ENCODE measurements at places on chromosomes 12 and 14. TPM values are rescaled to one million over a fixed set of nuclear protein-coding genes. Genes with fewer than 3 reads are reported as not detected.

The PRKAB1 gene
- total RNA-seq = 13.6 TPM

The CISTR gene
- not detected for total RNA-seq

The PTPRQ gene
- total RNA-seq = not detected

The SLC8A3 gene
- total RNA-seq = 0.48 TPM

The CCDC38 gene
- not detected for total RNA-seq

The VPS37B gene
- 25.6 TPM for total RNA-seq

The ZNF385A gene
- total RNA-seq = 23.4 TPM

The LRRIQ1 gene
- total RNA-seq = 0.24 TPM

The TMTC1 gene
- 16.6 TPM for total RNA-seq

The LIN7A gene
- not detected for total RNA-seq

The RNASE3 gene
- total RNA-seq = not detected

The KRT85 gene
- total RNA-seq = not detected

The NFATC4 gene
- 10.6 TPM for total RNA-seq

The CEP170B gene
- 36.0 TPM for total RNA-seq

The DCN gene
- total RNA-seq = 1.1 TPM

The HOXC6 gene
- total RNA-seq = 0.48 TPM

The ACSS3 gene
- total RNA-seq = 2.9 TPM

The FLRT2 gene
- 3.4 TPM for total RNA-seq

Measured in tracheal epithelial cell (primary cell).